Left cardiac atrium (tissue), 4 donors: ENCODE measurements at places on chromosomes 11 and 22.

DNA sequence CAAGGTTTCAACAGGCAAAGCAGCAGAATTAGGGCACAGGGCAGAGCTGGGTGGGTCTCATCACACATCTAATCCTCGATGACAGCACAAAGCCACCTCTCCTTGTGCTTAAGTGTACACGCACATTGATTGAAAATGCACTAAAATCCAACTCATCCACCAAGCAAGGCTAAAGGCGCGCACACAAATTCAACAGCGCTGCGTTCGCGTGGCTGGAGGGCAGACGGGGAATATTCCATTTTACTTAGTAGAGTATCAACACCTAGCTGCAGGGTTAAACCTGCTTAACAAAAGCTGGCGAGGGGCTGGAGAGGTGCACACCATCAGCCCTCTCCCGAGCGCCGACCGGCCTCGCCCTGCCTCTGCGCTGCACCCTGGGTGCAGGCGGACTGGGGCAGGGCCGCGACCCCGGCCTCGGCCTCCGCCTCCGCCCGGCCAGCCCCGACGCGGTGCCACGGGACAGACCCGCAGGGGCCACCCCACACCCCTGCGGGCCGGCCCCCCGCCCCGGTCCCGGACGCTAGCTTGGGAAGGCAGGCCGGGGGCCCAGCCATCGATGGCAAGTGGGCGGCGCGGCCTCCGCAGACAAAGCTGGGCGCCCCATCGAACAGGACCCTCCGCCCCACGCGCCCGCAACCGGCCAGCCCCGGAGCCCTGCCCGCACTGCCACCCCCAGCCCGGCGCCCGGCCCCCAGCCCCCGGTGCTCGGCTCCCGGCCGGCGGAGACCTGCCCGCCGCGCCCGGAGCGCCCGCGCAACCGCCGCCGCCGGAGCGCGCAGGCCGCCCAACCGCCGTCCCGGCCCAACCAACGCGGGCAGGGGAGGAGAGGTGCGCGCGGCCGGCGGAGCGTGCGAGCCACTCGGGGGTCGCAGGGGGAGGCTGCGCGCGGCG, 929 bp downstream of the PRDM10 start:
- DNase-seq: peak; percentile 55

GRCh38 chr11:63611395-63611747, 2.9 kb downstream of the PLAAT3 start:
- no peak for DNase-seq

GRCh38 chr11:112734207-112734606, 227.0 kb upstream of the NCAM1 start:
- DNase-seq: peak; percentile 35

- DNase-seq: no peak
These were observed 101.9 kb downstream of the MRTFA start for GRCh38 chr22:40534379-40535188.

GRCh38 chr22:17103351-17103750, 17.8 kb downstream of the TMEM121B start:
- no peak for DNase-seq

DNA sequence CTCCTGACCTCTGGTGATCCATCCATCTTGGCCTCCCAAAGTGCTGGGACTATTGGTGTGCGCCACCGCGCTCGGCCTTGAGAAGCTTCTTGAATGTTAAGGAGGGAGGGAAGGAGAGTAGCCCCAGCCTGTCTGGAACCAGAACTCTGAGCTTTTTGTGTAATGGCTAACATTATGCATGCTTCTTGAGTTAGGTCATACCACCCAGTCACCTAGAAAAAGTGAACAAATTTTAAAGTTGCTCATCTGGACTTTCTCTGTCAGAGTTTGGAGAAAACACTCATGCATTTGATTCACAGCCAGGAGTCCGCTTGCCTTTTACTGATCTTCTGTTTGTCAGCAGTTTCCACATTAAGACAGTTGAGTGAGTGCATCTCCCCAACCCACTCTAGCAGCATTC, 82.1 kb downstream of the PPP6R3 start:
- DNase-seq: no peak

- DNase-seq: no peak
These were observed 89.2 kb downstream of the MPPED2 start for GRCh38 chr11:30496935-30497334.

GRCh38 chr11:11860103-11860979, 18.6 kb downstream of the USP47 start:
- DNase-seq: no peak

- DNase-seq: no peak
These were observed 4.3 kb downstream of the LRRC51 start for GRCh38 chr11:72084965-72085364.

GRCh38 chr22:45136594-45136993, 27.1 kb upstream of the NUP50 start:
- DNase-seq: no peak

DNA sequence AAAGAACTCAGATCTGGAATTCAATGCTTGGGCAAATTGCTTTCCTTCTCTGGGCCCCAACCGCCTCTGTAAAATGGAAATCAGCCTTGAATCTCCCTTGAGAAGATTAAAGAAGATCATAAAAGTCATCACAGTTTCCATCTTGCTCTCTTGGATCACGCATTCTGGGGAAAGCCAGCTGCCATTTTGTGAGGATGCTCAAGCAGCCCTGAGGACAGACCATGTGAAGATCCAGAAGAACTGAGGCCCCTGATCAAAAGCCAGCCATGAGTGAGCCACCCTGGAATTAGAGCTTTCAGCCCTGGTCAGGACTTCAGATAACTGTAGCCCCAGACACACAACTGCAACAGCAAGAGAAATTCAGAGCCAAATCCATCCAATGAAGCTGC, 229.3 kb downstream of the MN1 start:
- DNase-seq: no peak

- no peak for DNase-seq
These were observed 747.0 kb downstream of the BRD1 start for GRCh38 chr22:49080631-49081030.
